ENCODE measurements at places on chromosomes 7 and 10.

- no peak for DNase-seq
Measured at GRCh38 chr10:75508239-75508813, 76.9 kb downstream of the LRMDA start.

GRCh38 chr10:125997586-125997985, 101.2 kb downstream of the FANK1 start:
- no peak for DNase-seq

DNA sequence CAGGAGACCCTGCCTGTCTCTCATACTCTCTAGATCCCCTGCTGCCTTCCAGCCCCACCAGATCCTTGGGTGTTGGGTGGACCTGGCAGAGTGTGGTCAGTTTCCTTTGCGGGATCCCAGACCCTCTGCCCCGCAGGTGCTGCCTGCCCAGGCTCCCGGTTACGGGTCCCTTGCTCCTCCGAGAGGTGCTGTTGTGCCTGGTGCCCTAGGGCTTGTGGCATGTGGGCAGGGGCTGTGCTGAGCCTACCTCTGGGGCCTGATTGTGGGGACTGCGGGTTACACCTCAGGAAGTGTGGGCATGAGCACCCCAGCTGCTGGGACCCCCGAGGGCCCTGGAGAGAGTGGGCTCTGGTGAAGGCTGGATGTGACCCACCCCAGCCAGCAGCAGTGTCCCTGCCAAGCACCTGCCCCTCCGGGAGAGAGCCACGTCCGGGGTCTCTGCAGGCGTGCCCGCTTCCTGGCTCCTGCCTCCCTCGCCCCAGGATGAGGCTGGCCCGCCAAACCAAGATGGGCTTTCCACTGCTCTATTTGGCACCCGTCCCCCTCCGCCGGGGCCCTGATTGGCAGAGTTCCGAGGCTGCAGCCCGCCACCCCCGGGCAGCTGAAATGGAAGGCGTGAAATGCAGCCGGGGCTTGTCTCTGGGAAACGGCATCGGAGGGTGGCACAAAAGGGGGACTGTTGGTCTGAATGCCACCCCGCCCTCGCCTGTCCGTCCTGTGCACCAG, 17.0 kb downstream of the CLIP2 start:
- no peak for DNase-seq

- no peak for DNase-seq
Measured at GRCh38 chr7:129854401-129854800, 98.4 kb downstream of the UBE2H start.

DNA sequence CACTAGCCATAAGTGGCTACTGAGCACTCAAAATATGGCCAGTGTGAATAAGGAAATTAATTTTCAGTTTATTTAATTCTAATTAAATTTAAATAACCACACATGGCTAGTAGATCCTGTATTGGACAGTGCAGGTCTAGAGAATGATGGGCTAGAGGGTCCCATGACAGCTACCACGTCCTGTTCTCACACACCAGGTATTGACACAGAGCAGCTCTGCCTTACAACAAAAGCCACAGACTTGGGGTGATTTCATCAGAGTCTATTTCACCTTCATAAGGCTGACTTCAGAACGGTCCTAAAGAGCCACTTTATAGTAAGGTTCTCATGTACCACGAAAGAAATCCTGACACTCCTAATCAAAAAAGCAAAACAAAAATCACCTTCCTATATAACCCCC, 111.3 kb downstream of the UBE2H start:
- DNase-seq = no peak

- no peak for DNase-seq
Measured at GRCh38 chr10:48477616-48478015, 127.3 kb downstream of the ARHGAP22 start.

DNA sequence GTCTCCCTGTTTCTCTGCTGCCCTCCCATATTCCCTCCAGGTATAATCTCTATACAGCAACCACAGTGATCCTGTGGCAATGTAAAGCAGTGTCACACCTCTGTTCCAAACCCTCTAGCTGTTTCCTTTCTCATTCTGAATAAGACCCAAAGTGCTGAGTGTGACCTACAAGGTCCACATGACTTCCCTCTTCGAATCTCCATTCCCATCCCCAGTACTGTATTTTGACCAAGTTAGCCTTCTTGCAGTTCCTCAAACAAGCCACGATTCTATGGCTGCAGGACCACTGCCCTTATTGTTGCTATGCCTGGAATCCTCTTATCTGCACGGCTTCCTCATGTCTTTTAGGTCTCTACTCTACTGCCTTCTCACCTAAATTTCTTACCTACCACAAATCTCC, 291.9 kb downstream of the DOCK4 start:
- no peak for DNase-seq

DNA sequence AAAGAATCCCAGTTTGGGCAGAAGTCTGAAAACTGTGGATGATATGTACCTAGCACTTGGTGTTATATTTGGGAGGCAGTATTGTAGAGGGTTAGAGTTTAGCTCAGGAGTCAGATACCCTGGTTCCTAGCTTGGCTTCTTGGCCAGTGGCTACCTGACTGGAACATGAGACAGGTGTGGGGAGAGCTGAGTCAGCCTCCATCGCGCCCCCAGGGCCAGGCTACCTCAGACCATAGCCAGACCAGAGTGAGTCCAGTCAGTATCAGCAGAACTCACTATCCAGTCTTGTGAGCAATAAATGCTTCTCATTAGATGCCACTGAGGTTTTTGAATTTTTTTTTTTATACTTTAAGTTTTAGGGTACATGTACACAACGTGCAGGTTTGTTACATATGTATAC, 26.0 kb downstream of the CYP3A5 start:
- DNase-seq = no peak

DNA sequence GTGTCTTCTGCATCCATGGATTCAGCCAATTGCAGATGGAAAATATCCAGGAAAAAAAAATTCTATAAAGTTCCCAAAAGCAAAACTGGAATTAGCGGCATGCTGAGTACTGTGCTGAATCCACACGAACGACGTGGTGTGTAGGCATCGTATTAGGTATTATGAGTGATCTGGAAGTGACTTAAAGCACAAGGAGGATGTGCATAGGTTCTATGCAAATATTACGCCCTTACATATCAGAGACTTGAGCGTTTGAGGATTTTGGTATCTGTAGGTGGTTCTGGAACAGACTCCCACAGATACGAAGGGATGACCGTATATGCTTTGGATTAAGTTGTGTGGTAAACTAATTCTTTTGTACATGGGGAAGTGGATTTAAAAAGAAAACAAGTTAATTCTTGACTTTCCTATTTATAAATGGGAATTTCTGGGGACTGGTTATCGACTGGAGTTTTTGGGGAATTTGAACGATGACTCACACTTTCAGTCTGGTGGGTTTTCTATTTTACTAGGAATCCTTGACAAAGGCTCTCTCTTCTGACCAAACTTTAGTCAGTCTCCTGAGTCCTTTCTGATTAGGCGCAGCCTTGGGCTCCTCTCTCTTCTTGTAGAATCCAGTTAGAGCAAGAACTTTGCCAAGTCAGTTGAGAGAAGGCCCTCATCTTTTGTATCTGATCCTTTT, 5.4 kb upstream of the NUB1 start:
- no peak for DNase-seq

- DNase-seq = no peak
Measured at GRCh38 chr10:19993714-19994315, 177.6 kb downstream of the PLXDC2 start.

GRCh38 chr7:69839782-69840181, 241.5 kb downstream of the AUTS2 start:
- no peak for DNase-seq

- DNase-seq = peak; percentile 72
Measured at GRCh38 chr7:151838861-151839381, 38.0 kb downstream of the PRKAG2 start.

DNA sequence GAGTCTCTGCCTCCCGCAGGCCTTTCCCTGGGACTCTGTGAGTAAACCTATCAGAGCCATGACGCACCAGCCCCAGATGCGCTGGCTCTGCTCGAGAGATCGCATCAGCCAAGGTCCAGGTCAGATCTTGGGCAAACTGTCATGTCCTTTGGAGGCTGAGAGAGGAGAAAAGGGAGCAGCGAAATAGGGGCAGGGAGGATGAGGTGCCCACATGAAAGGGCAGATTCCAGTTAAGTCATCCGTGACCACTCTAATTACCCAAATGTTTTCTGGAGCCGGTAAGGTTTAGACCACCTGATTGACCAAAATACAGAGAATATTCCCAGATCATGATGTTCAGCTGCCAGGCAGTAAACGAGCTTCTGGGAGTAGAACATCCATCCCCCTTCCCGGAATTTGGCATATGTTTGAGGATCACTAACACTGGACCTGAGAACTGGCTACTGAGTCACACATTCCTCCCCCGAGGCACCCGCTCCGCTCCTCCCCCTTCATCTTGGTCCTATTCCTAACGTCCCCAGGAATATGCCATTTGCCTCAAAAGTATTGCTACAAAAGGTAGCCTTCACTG, 88.0 kb downstream of the FGFR2 start:
- no peak for DNase-seq

DNA sequence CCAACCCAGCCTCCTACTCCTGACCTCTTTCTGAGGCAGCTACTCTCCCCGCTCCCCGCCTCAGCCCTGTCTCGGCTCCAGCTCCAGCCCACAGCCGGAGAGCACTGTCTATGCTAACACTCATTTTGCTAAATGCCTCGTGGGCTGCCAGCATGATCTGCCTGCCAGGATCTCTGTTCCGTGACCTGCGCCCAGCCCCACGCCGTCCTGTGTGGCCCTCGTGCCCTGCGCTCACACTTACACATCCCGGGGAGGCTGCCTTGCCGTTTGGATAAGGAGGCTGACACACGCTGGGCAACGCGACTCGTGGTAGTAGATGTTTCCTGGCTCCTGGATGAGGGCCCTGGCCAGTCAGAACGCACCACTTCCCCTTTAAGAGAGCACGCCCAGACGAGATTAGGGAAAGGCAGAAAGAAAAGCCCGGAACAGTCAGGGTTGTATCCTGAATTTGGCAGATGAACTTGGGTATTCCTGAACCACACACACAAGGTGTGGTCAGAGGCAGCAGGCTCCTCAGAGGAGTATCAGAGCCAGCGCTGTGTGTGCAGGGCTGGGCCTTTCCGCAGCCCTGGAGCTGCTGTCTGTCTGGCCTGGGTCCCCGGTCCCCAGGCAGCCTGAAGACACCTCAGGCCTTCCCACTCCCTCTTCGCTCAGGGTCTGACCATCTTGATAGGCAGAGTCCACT, 97.7 kb upstream of the EFCAB10 start:
- peak; percentile 47 for DNase-seq

- DNase-seq = no peak
Measured at GRCh38 chr10:70442332-70442988, 979 bp upstream of the NODAL start.

DNA sequence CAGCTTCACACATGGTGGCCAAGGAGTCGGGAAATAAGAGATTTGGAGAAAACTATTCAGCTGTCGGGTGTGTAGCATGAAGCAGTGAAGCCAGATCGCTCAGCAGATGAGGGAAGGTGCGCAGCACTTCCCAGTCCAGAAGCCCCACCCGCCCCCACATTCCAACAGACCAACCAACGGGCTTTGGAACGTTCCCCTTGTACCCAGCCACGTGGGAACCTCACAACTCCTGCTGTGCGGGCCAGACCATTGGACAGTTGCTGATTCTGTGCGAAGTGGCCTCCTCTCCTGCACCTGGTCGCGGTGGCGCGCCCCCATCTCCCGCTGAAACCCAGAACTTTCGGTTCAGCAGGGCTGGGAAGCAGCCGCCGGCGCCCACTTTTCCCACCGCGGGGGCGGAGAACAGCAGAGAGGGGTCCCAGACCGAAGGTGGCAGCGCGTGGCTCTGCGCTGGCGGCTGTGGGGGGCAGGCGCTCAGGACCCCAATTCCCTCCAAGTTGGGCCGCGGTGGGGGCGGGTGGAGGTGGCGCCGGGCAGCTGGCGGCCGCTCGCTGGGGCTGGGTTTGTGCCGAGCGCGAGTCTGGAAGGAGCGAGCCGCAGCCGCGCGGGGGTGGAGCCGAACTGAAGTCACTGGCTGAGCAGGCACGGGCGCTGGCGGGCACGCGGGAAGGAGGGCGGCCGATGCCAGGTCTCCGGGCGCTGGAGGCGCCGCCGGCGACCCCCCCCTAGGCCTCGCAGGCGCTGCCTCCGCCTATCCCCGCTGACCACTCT, 1301.5 kb upstream of the SORCS1 start:
- no peak for DNase-seq

DNA sequence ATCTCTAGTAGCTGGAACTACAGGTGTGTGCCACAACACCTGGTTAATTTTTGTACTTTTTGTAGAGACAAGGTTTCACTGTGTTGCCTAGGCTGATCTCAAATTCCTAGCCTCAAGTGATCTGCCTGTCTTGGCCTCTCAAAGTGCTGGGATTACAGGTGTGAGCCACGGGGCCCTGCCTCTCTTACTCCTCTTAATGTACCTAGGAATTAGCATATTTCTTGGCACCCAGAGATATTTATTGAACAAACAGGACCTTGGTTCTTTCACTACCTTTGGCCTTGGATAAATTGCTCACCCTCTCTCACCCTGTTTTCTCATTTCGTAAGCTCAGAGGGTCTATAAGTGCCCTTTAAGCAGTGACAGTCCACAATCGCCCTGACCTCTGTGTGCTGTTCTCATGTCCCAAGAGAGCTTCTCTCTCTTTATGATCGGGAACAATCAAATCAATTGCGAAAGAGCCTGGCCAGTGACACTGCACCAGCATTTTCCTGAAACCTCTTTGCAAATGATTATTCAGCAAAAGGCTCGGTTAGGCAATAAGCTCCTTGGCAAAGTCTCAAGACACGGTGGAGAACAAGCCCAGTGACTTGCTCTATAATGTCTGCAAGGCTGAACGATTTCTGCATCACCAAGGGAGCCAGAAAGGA, 117.7 kb downstream of the APBB1IP start:
- DNase-seq = no peak

- no peak for DNase-seq
Measured at GRCh38 chr10:82942286-82943099, 1067.5 kb downstream of the NRG3 start.

DNA sequence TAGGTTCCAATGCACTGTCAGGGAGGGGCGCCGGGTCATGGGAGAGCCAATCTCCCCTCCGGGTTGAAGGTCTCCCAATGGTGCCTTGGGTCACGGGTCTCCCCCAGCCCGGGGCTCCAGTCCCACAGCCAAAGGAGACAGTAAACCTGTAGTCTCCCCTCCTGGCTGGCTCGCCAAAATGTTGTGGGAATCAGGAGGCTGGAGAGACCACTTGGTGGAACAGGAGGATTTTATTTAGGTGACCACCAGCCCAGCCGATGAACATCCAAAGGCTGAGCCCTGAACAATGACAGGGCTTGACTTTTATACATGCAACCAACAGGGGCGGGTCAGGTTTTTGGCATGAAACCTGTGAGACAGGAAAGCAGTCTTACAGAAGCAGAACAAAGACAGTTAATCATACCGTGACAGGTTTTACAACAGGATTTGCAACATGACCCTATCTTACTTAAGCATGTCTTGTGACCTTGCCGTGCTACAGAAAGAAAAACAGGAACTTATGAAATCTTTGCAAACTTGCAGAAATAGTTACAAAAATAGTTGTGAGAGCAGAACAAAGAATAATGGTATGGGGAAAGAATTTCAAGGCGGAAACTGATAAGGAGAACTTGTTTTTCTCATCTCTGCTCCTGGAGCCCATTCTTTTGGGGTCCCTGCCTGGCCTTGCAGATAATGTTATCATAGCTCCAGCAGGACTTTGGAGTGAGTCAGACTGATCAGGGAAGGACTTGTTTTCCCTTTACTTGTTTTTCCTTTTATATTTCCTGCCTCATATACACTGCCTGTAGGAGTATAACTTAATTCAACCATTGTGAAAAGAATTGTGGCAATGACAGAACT, 7.1 kb downstream of the ERV3-1 start:
- no peak for DNase-seq

- DNase-seq = no peak
Measured at GRCh38 chr10:125707541-125708468, 11.7 kb upstream of the EDRF1 start.

- no peak for DNase-seq
Measured at GRCh38 chr10:35998026-35998425, 355.9 kb upstream of the FZD8 start.

GRCh38 chr7:83502636-83503035, 146.3 kb downstream of the SEMA3E start:
- DNase-seq = no peak

Data from activated CD4-positive, alpha-beta T cell treated with anti-CD3 and anti-CD28 coated beads, Interleukin-2, Interleukin-4, amounts not matched to agents 100 ng/mL and 50 ng/mL, durations not matched to agents 16 hours and 8 hours (primary cell).